ENCODE measurements at places on chromosomes 4 and X.

- DNase-seq, result no peak
Measured at GRCh38 chr4:120688791-120689190, 233.7 kb downstream of the PRDM5 start.

DNA sequence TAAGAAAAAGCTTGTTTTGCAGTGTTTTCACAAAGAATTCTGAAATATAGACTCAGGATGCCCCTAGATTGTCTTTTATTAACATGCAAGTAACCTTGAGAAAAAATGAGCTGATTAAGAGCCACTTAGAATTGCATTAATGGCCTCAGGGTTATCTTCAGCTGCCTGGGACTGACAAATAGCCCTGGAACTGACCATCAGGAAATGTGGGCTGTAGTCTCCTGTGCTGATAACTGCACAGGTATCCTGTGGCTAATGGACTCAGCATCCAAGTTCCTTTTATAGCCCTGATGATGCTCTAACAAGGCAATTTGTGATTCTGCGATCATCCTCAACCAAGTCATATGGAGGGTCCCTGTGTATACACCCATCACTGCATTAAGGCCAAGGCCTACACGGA lies 17.0 kb downstream of the CA5B start:
- DNase-seq, result no peak

DNA sequence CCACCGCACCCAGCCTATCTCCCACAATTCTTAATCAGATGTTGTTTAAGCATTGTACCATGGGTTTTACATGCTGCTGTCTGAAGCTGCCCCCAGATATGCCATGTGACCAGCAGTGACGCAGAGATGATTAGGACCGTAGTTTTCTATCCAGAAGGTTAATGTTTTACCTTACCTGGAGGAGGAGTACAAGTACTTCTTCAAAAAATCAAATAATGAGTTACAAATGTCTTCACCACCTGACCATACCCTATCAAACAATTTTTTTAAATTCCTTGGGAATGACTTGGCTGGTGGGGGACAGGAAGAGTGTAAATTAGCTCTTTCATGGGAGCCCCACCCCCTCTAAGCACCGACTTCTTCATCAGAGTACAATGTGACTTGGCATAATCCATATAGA lies 16.2 kb upstream of the SGMS2 start:
- DNase-seq, result no peak

- no peak for DNase-seq
Measured at GRCh38 chr4:3248811-3249661, at the start of gene MSANTD1. MSANTD1 (plus strand) TSS chr4:3249159; CDS start chr4:3249223, 64 bp downstream.

DNA sequence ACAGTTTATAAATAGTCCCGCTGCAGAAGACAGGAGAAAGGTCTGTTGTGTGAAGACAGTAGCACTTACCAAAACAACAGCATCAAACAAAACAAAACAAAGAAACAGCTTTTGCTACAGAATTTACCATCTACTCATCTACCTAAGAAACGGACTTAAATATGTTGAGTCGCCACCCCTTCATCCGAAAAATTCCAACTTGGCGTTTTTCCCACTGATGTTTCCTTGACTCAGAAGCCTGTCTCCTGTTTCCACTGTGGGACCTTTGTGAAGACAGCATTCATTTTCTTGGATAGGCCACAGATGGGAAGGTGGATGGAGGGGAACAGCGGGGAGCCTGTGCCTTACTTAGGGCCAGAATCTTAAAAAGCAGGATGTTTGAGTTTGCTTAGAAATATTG lies 1.3 kb upstream of the ITM2A start:
- DNase-seq, result no peak

- no peak for DNase-seq
Measured at GRCh38 chr4:3530051-3530450, 2.2 kb downstream of the LRPAP1 start.

GRCh38 chrX:37380924-37381323 lies 31.8 kb downstream of the PRRG1 start:
- no peak for DNase-seq

GRCh38 chr4:145525291-145525740 lies 43.7 kb downstream of the SMAD1 start:
- no peak for DNase-seq

DNA sequence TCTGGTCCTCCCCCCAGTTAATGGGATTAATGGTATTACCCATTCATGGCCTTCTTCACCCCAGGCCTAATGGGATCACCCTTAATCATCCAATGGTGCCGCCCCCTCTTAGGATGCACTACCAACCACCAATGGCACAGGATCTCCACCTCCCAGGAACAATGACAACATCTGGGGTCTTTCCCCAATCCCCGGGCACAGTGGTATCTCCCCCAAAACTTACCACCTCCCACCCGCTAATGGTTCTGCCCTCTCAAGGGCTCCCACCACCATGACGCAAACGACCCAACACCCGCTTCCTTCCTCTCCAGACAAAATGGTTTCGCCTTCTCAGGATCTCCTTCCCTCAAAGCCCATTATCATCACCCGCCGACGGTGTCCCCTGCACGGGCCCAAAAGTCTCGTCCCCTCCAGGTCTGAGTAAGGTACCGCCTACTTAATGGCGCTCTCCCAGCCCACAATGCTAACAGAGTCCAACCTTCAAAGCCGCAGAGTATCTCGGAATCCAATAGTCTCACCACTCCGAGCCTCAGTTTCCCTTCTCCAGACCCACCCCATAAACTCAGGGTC lies 458 bp downstream of the GRIPAP1 start:
- peak; percentile 29 for DNase-seq

DNA sequence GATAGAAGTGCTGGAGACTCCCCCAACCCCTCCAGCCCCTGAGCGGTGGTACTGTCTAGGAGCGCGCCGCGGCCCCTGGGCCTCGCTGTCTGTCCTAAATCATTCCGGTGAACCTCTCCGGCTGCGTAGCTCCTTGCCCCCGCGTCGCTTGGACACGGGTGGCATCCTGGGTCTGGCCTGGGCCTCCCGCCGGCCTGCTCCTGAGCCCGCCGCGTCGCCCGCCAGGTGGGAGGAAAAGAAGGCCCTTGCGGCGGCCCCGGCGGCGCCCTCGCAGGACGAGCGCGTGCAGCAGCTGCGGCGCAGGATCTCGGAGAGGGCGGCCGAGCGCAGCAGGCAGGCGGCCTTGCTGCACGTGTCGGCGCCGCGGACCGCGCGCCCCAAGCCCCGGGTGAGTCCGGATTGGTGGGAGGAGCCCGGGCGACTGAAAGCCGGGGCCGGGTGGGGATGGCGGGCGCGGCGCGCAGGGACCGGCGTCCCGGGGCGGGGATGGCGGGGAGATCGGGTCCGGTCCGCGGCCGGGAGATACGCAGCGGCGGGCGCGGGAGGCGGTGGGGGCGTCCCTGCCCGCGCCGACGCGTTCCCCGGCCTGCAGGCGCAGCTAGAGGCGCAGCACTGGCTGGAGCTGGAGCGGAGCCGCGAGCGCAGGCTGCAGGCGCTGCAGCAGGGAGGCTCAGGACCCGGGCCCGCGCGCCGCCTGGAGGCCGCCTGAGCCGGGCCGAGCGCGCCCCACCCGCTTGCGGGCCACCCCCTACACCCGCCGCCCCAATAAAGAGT lies 6.5 kb upstream of the RNF4 start:
- peak; percentile 16 for DNase-seq

GRCh38 chr4:16257611-16258010 lies 31.3 kb upstream of the TAPT1 start:
- no peak for DNase-seq

- no peak for DNase-seq
Measured at GRCh38 chr4:184705692-184706091, 28.2 kb downstream of the CENPU start.

DNA sequence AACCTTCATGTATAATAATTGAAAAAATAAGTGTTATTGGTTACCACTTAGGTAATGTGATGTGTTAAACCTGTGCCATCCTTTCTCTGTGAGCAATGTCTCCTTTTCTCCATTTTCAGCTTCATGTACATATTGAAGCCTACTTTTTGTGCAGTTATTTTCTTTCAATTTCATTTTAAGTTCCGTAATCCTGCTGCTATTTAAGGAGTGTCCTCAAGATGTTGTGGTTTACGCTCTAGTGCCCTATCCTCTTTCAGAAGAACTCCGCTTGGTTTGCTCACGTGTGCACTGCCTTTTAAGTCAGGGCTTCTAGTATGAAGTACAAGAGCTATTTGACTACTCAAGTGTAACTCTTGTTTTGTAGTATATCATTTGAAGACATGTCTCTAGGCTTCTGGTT lies 2253.2 kb upstream of the TENM3 start:
- no peak for DNase-seq

GRCh38 chr4:100348473-100348872 lies 158.2 kb upstream of the DDIT4L start:
- no peak for DNase-seq

- DNase-seq, result no peak
Measured at GRCh38 chr4:173231916-173232315, 63.3 kb downstream of the GALNT7 start.

- DNase-seq, result no peak
Measured at GRCh38 chrX:45172890-45173289, 27.8 kb downstream of the DIPK2B start.

GRCh38 chr4:36330796-36331195 lies 49.4 kb downstream of the DTHD1 start:
- no peak for DNase-seq

GRCh38 chr4:124694306-124694705 lies 18.2 kb downstream of the ANKRD50 start:
- no peak for DNase-seq

- DNase-seq, result no peak
Measured at GRCh38 chr4:149145803-149146202, 669.8 kb downstream of the IQCM start.

DNA sequence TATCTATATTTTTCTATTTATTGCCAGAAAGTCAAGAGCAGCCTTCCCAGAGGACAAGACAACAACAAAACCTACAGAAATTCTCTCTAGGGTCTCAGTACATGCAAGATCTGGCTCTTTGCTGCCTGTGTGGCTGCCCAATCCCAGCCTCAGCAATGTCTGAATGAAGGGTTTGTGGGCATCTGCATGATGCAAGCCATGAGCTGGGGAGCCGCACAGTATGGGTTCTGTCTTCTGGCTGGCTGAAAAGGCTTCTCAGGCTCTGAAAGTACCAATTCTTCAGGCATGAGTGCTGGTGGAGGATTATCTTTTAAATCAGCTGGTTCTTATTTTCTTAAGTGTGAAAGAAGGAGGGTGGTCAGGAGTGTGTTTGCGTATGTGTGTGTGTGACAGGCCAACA lies 104.6 kb downstream of the PDGFRA start:
- DNase-seq, result no peak

- no peak for DNase-seq
Measured at GRCh38 chr4:112736718-112737135, 99.8 kb downstream of the LARP7 start.

GRCh38 chr4:87669373-87669772 lies 19.3 kb downstream of the DMP1 start:
- no peak for DNase-seq

All from bone marrow (tissue), 2 donors.